ENCODE measurements at places on chromosomes 4 and X.

DNA sequence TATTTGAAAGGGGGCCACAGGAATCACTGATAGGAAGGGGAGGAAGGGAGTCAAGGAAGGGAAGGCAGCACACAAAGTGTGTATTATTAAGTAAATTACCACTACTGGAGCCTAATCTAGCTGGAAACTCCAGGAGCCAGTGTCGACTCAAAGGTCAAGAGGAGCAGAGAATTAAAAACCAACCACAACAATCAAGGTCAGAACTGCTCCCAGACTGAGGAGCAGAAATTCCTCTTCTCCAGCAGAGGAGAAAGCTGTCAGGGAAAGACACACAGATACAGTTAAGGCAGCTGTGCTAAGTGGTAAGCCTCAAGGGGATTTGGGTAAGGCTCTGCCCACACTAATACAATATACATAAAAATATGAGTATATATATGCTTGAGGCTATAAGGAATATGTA, 87.5 kb upstream of the PTPN13 start:
- DNase-seq, result no peak

DNA sequence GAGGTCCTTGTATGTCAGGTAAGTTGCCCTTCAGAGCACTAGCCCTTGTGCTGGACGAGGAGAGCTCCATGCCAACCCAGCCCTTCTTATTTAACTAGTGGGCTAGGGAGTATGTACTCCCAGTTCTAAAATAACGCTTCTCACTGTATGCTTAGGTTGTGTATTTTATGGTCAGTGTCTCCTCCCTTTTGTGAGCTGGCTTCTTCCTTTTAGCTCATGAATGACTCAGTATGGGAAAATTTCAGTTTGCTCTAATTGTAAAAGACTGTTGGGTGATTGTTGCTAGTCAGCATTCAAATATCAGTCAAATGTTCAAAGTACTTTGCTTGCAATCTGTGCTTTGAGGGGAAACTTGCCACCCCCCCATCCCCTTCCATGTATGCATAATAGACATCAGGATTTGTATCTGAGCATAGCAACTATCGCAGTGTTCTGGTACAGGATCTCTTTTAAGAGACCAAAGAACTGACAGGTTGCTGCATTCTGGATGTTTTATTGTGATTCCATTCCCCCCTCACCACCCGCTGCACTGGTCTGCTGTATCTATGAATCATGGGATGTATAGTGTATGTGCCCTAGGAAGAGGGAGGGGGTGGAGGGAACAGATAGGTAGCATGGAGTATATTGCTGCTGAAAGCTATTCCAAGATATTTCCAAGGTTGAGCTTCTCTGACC, 34.7 kb downstream of the DLG3 start:
- no peak for DNase-seq

DNA sequence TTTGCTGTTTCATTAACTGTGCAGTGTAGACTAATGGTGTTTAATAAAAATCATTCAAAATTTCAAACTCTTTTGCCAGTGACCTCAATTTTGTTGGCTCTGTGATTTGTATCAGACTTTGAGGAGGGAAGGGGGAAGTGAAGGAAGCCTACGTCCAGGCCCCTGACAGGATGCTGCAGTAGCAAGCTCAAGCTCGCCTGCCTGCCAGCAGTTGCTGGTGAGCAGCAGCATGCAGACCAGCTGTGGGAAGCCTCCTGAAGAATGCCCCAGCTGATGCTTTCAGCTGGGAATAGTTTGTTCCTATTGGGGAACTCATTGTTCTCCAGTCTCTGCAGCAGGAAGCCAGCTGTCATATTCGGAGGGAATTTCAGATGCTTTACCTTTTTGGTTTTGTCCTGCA, 495.2 kb downstream of the AFF2 start:
- no peak for DNase-seq

- no peak for DNase-seq
Observed at GRCh38 chr4:26432419-26432818, 57.9 kb downstream of the CCKAR start.

DNA sequence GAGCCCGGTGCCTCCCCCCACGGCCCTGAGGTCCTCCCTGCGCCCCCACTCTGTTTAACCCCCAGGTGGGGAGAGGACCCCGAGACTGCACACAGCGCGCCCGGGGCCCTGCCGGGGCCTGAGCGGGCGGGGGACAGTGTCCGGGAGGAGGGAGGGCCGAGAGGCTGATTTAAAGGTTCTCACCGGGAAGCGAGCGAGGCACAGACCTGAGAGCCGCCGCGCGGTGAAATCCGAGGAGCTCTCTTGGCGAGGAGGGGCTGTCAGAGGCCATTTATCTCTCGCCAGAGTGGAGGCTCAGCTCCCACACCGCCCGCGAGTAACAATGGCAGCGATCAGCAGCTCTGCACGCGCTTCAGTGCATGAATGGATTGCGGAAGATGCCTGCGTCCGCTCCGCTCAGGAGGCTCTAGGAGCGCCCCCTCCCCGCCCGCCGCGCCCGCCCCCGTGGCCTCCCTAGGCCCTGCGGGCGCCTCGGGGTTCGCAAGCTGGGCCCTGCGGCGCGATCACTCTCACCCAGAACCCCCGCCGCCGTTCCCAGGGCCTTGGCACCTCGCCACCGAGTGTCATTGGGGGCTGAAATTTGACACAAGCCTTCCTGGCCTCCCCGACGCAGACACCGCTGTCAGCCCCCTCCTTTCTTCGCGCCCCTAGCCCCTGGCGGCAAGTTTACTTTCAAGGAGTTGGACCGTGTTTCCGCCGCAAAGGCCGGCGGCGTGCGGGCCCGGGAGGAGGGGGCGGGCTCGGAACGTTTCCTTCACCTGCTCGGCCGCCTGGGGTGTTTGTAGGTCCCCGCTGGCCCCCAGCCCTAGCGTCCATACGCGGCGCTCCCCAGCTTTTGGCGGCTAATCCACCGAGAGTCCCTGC, 48.7 kb upstream of the BCOR start:
- no peak for DNase-seq

DNA sequence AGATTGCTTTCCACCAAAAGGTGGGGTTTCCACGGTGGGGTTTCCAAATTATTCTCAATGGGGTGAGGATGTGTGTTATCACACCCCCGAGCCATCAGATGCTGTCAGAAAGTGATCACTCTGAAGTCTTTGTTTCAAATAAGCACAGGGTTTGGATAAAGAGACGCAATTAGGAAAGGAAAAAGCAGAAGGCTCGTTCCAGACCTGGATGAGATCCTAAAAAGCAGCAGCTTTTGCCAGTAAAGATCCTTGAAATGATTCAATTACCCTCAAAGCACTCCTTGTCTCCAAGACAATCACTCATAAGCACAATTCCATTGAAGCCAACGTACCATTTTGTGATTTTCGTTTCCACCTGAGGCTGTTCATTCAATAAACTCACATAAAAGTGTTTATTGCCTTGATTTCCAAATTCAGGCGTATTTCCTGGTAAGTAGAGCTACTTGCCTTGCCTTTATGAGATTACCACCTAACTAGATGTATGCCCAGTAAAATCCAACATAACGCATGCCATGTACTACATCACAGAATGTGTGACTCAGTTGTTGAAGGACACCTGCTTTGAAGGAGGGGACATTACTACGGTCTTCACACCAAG, 5.2 kb downstream of the F11 start:
- no peak for DNase-seq

GRCh38 chrX:39283239-39283638, 482.0 kb downstream of the MID1IP1 start:
- DNase-seq, result no peak

- no peak for DNase-seq
Observed at GRCh38 chr4:168928346-168928745, 81.7 kb downstream of the CBR4 start.

GRCh38 chr4:8241211-8241779, 28.3 kb upstream of the HTRA3 start:
- DNase-seq, result no peak

- DNase-seq, result no peak
Observed at GRCh38 chr4:54585321-54586000, 72.3 kb upstream of the KIT start.

DNA sequence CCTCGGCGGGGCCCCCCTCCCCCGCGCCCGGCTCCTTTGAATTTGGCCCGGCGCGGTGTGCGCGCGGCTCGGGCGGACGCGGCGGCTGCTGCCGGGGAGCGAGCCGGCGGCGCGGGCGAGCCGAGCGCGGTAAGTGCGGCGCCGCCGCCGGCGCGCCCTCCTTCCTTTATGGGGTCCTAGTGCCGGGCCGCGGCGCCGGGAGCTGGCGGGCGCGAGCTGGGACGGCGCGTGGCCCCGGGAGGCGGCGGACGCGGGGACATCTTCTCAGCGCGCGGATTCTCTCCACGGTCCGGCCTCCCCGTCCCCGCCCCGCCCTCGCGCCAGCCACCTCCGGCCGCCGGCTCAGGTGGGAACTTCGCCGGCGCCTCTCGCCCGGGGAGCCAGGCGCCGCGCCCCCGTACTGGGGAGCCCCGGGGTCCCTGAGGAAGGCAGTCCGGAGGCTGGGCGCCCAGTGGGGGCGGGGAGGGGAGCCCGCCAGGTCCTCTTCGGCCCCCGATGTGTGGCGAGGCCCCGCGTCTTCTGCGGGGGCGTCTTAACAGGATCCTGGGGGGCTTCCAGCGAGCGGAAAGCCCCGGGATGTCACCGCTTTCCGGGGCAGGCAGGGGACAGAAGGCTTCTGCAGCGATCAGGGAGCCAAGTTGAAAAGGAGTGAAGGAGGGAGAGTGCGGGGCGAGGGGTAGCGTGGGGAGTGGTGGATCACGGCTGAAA, 98.4 kb upstream of the TENM3 start:
- DNase-seq, result no peak

- DNase-seq, result no peak
Observed at GRCh38 chr4:86152454-86152853, 207.4 kb downstream of the MAPK10 start.

DNA sequence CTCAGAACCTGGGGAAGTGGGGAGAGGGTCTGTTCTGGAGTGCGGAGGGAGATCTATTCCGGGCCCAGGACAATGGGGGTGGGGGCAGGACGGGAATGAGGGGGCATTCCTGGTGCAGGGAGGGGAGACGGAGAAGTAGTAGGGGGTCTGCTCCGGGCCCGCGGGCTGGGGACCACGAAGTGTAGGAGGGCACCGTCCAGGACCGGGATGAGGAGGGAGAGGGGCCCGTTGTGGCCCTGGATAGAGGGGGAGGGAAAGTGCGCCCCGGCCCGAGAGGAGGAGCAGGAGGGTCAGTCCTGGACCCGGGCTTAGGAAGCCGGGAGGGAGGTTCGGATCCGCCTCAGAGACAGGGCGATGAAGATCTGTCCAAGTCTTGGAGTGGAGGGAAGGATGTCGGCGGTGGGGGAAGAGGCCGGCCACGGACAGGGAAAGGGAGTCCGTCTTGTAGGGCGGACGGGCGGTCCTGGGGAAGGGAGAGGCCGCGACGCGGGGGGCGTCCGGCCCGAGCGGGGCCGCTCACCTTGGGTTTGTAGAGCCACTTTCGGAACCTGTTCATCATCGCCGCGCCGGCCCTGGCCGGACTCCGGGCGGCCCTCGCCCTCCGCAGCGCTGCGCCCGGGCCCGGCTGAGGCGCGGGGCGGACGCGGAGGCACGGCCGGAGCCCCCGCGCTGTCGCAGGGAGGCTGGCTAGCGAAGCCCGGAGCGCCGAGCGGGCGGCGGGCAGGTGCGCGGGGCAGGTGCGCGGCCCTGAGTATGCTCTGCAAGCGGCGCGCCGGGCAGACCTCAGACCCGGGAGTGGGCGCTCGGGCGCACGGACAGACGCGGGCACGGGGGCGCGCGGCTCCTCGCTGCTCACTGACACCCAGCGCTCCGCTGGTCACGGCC, at the start of gene ZFYVE28:
Gene ZFYVE28 (minus strand): TSS at position 881 of the 885 bp plus-strand sequence. CDS start 322 bp downstream, at position 559.
- no peak for DNase-seq

GRCh38 chr4:169243825-169244609, 26.7 kb downstream of the SH3RF1 start:
- DNase-seq, result no peak

DNA sequence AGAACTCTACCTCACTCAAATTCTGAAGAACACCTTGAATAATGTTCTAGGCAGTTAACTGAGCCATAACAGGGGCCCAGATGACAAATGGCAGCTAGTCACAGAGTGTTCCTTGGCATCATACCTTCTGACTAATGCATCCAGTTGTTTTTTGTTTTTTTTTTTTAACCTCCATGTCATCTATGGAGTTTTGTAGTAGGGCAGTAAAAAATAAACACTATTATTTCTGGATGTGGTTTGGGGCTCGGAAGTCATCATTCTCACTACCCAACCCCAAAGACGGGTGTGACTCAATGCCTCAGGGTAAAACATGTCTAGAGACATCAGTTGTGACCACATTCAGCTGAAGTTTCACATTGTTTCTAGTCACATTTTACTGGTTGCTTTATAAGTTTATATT, 31.2 kb upstream of the MCF2 start:
- DNase-seq, result peak; percentile 32

- DNase-seq, result no peak
Observed at GRCh38 chr4:38982361-38983095, 49.7 kb downstream of the TMEM156 start.

DNA sequence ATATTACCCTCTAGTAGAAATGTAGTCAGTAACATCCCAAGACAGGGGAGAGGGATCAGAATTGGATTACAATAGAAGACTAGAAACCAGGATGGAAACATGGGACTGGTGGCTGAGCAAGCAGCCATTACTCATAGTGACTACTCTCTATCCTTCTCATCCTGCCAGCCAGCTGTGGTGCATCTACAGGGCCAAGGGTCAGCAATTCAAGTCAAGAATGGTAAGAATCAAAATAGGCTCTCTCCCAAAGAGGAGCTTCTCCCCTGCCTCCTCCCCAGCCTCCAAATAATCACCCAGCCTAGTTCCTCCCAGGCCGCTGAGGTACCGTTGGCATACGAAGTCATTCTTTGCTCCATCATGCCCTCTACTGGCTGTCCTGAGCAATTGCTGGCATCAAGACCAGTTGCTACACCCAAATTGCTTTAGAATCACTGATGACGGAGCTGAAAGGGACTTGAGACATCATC, 19.4 kb downstream of the AWAT2 start:
- peak; percentile 51 for DNase-seq

Data from CD4-positive, alpha-beta T cell treated with Interleukin-15 for 4 hours (primary cell).